Activated naive CD4-positive, alpha-beta T cell treated with anti-CD3 and anti-CD28 coated beads, Interleukin-2, amount 50 U/mL, for 72 hours (primary cell): ENCODE measurements at places on chromosomes 7 and 10. TPM values are rescaled to one million over a fixed set of nuclear protein-coding genes. Genes with fewer than 3 reads are reported as not detected.

DNA sequence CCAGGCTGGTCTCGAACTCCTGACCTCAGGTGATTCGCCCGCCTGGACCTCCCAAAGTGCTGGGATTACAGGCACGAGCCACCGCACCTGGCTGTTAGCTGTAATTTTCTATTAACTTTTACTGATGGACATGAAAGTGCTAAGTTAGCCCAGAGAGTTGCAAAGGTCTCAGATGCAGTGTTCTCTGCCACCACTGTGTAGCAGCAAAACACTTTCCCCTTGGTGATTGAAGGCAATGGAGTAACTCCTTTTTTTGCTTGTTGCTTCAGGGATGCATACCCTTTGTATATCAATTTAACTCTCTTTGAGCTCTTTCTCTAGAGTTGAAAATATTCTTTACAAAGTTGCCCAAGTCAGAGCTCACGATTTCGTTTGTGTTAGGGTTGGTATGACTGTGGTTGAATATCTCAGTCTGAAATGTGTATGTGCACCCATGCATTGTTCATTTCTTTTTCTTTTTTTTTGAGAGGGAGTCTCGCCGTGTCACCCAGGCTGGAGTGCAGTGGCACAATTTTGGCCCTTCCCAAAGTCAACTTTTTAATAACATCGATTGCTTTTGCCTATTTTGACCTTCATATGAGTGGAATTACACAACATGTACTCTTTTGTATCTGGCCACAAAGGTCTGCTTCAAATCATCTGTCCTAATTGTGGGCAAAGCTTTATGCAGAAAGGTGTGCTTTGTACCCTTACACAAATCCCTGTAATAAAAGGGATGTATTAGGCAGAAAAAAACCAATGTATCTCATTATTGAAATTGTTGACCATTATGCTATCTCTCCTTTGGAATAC, 52.6 kb downstream of the GTF2I start:
- no peak for DNase-seq

CNPY4 gene
- 16.4 TPM for total RNA-seq

DNA sequence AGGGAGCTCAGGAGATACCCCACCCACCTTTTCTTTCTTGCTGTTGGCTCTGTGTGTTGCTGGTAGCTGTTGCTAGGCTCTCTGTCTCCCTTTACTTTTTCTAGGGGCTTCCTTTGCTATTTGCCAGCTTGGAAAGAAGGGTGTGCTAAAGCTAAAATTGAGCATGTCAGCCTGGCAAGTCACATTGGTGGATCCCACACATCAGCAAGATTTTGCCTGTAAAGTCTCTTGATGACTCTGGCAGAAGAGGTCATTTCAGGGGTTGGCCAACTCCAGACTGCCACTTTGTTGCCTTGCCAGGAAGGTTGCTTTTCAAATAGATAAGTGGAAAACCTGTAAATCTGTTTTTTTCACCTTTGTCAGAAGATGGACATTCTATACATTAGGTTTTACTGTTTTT, 9.9 kb downstream of the CCNY start:
- no peak for DNase-seq

GRCh38 chr10:11931038-11931437, 107.9 kb downstream of the PROSER2 start:
- no peak for DNase-seq

DNA sequence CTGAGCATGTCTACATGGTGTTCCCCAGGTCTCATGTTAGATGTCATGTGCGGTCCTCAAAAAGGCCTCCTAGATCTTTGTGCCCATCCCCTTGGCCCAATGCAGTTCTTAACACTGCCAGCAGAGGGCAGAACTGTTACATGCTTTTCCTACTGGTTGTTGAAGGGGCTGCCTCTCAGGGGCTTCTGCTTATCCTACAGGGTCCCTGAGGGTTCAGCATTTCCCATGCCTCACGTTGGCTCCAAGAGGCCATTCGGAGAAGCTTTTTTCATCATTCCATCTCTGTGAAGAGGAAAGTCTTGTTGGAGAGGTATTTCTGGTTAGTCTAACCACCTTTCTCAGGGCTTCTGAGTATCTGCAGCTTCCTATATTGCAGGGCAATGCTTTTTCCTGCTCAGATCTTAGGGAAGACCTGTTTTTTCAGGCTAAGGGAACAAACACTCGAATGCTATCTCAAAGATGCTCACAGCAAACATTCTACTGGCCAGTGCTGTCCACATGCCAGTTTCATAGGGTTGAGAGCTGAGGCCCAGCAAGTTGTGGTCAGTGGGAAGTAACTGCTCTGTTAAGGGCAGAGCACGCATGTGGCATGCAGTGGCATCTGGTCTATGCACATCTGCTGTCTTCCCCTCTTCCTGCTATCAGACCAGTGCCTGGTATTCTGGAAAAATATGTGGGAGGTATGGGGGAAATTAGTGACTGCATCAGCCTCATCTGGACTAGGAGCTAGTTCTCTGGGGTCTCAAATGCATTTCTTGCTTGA, 31.5 kb downstream of the MBL2 start:
- no peak for DNase-seq

GRCh38 chr7:137609500-137609899, 237.3 kb downstream of the DGKI start:
- DNase-seq = no peak

PCLO gene
- total RNA-seq = 0.02 TPM

DNA sequence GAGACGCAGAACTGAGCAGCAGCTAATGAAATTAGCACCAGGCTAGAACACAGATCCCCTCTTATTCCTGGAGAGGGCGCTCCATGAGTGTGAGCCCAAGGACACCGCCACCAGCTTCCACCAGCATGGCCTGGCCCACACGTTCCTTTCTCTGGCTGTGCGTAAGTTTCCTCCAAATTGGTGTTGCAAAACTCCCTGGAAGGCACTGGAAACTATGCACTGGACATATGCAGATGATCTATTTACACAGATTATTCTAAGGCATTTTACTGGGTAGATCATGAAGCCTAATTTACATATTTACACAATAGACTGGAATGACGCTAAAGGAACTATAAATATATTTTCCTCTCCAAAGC, 455.6 kb upstream of the FOXK1 start:
- no peak for DNase-seq

DNA sequence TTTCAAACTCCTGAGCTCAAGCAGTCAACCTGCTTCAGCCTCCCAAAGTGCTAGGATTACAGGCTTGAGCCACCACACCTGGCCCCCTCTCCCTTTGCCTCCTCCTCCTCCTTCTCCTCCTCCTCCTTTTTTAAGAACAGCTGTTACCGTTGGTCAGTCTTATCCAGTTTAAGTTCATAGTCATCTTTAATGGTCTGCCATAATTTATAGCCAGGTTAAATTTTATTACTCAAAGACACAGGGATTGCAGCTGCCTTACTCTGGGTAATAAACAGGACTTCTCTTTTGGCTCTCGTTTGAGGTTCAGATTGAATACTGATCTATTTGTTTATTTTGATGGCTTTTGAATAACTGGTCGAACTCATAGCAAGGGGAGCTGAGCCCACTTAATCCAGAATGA, 35.2 kb downstream of the ATOH7 start:
- DNase-seq = no peak

DNA sequence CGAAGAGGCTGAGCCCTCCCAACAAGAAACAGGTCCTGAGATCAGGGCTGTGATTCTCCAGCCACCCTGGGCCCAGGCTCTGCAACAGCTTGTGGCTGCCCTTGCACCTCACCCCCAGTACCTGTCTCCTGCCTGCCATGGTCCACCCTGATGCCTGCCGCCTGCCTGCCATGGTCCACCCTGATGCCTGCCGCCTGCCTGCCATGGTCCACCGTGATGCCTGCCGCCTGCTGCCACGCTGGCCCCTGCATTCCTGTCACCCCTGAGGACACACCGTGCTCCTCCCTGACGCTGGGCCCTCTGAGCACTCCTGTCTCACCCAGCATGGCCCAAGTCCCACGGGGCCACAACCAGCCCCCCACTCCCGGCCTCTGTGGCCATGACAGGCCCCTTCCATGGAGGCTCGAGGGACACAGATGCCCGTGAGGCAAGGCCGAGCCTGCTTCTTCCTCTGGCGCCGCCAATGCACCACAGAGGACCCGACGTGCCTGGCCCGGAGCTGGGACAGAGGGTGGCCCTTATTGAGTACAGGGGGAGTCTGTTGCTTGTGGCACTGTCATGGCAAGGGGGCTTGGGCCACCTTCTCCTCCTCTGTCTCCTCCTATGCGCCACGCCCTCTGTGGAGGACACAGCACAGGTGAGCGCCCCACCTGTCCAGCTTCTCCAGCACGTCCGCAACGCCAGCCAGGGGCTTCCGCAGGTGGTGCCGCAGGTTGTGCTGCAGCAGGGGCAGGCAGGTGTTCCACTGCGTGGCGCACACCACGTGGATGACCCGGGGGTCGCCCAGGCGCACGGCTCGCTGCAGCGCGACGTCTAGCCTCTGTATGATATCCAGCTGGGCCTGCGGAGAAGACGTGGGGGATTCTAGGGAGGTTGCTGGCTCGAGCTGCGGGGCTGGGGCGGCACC, 18.1 kb downstream of the CFAP46 start:
- no peak for DNase-seq

GSTO2 gene
- total RNA-seq = 1.4 TPM

MALRD1 gene
- not detected for total RNA-seq

CUL1 gene
- 80.0 TPM for total RNA-seq

- no peak for DNase-seq
Observed at GRCh38 chr10:75773231-75773780, 341.9 kb downstream of the LRMDA start.

DNA sequence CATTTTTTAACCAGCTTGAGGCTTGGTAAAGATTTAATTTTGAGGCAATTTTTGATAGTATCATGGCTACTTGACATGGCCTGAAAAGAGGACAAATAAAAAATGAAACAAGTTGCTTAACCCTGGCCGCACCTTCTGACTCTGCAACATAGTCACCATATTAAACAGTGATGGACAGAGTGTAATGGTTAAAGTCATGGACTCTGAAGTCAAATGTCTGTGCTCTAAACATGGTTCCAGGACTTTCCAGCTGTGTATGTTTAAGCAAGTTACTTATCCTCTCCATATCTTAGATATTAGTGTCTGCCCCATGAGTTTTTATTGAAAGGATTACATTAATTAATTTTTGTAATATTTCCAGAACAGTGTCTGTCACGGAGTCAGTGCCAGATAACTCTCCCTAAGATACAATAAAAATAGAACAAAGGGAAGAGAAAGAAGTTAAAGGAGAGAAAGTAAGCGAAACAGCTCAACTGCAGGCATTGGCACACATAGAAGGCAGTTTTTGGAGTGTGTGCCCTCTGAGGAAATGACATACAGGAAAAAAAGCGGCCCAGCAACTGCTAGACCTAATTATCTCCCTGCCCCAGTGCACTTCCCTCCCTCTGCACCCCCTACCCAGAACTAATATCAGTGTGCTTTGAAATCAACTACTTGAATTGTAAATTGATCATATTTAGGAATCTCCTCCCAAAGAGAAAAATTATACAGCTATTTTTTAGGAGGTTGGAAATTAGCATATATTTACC, 65.3 kb downstream of the MACC1 start:
- no peak for DNase-seq

- no peak for DNase-seq
Observed at GRCh38 chr10:59006511-59007306, 169.7 kb upstream of the PHYHIPL start.

GRCh38 chr7:31120800-31121513, 68.8 kb downstream of the ADCYAP1R1 start:
- no peak for DNase-seq

HTR5A gene
- not detected for total RNA-seq

- no peak for DNase-seq
Observed at GRCh38 chr10:3445648-3446047, 273.1 kb upstream of the PITRM1 start.

GRCh38 chr7:90587766-90588165, 8.4 kb upstream of the CDK14 start:
- no peak for DNase-seq

IKZF1 gene
- total RNA-seq = 327 TPM

DNA sequence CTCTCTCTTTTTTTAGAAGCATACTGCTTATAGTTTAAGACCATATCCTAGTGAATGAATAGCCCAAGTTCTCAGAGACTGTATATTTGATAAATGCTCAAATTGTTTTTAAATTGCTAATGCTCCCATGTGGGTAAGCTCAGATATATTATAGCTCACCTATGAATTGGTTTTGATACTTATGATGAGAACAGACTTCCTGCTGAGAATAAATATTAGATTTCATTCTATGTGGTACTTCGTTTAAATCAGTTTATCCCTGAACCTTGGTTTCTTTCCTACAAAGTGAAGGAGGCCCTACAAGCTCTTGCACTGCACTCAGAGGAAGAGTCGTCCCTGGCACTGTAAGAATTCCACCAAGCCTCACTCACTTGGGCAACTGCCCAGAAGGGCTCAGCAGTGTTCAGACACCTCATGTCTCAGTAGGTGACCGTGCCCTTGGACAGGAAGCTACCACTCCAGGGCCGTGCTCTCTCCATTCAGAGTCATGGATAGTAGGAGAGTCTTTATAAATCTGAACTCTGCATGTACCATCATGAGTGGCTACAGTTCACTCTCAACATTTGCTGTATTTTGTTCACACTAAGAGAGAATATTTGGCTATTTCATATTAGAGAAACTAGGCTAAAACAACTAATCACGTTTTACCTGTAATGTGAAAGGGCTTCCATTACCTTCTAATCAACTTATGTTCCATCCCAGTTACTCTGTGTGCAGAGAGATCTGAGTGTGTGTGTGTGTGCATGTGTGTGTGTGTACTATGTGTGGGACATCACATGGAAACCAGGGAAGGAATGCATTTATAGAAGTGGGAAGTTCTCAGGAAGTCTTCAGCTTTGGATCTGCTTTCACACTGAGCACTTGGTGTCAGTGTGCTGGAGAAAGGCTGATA, 93.8 kb downstream of the PTPRE start:
- DNase-seq = no peak

DNA sequence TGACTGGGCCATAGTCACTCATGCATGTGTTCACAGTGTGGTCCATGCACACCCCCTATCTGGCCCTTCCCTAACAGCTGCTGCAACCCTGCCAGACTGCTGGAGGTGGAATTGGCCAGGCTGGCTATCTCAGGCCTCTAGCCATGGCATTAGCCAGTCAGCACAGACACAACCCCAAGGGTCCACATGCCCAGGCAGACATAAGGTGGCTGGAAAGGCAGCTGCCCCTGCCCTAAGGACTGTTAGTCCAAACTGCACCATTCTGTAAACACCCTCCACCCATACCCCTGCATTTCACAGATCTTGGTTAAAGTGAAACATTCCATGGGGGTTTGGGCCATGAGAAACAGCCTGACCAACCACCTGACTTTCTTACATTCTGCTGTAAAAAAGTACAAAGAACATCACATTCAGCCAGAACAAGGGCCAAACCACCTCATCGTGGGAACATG, 137.4 kb upstream of the KCNMA1 start:
- DNase-seq = no peak

GRCh38 chr10:49166484-49167400, 21.4 kb downstream of the TMEM273 start:
- no peak for DNase-seq

CCL24 gene
- total RNA-seq = not detected

FAS gene
- total RNA-seq = 45.5 TPM

DNA sequence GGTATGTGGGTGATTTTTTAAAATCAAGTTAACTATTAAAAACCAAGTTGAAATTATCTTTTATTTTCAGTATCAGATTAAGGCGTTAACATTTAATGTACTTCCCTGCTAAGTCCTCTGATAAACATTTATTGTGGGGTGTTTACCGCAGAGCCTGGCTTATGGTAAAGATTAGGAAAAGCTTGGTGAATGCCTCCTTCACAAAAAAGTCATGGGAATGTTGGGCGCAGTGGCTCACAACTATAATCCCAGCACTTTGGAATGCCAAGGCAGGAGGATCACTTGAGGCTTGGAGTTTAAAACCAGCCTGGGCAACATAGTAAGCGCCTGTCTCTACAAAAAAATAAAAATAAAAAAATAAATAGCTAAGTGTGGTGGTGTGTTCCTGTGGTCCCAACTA, 53.3 kb downstream of the WAC start:
- DNase-seq = no peak
